ENCODE measurements at places on chromosomes 2 and 18. TPM values are rescaled to one million over a fixed set of nuclear protein-coding genes. Genes with fewer than 3 reads are reported as not detected.

The MARCHF4 gene
- not detected for total RNA-seq

The GPR35 gene
- 0.49 TPM for total RNA-seq

DNA sequence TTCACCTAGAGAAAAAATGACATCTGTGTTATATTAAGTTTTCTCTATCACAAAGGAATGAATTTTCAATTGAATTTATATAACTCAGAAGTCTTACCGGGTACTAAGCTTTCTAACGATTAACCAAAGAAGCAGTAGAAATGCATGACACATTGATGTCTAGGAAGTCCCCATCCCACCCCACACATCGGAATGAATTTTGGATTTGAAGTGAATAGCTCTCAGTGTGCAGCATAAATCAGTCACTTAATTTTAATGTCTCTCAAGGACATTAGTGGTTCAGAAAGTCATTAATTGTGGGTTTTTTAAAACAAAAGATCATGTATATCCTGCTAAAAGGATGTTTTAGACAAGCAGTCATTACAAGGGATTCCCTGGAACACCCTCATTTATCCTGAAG is 141.4 kb upstream of the PIEZO2 start:
- no peaks in the 10 kb centered on the region for H3K36me3 ChIP-seq
- H3K27ac ChIP-seq = no peak overlapping the region
- H3K27me3 ChIP-seq = no peaks in the 10 kb centered on the region
- no peak overlapping the region for H3K4me3 ChIP-seq

- H3K27ac ChIP-seq = no peak overlapping the region
- no peaks in the 10 kb centered on the region for H3K4me1 ChIP-seq
- DNase-seq = no peak
These were observed 93.3 kb upstream of the SPRED2 start for GRCh38 chr2:65525616-65526231.

- no peak overlapping the region for H3K4me3 ChIP-seq
- no peaks in the 10 kb centered on the region for H3K4me1 ChIP-seq
- no peaks in the 10 kb centered on the region for H3K36me3 ChIP-seq
- H3K27me3 ChIP-seq = no peaks in the 10 kb centered on the region
These were observed 118.9 kb downstream of the TMEM182 start for GRCh38 chr2:102880731-102881130.

- peaks cover 6% of the 10 kb centered on the region for H3K27me3 ChIP-seq
- no peaks in the 10 kb centered on the region for H3K36me3 ChIP-seq
- H3K27ac ChIP-seq = no peak overlapping the region
These were observed 5.6 kb downstream of the KIF5C start for GRCh38 chr2:148880636-148881035.

Data from heart left ventricle (tissue), 16 donors.